Posterior cingulate gyrus (tissue), 11 donors: ENCODE measurements at places on chromosomes 6 and 20.

DNA sequence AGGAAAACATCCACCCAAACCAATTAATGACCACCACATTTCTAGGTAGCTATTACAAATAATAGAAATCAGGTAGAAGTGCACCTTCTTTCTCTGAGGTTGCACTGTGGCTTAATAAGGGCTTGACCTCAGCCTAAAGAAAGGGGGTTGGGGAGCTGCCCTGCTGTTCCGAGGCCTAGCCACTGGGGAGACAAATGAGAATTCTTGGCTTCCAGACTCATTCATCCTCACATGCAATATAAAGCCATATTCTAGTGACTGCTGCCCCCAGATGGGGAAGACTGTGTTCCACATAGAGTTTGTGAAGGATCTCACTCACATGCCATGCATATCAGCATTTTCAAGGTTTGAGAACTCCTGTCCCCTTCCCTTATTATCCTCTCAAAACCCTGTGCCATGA lies 22.9 kb downstream of the SAYSD1 start:
- no peak for DNase-seq

DNA sequence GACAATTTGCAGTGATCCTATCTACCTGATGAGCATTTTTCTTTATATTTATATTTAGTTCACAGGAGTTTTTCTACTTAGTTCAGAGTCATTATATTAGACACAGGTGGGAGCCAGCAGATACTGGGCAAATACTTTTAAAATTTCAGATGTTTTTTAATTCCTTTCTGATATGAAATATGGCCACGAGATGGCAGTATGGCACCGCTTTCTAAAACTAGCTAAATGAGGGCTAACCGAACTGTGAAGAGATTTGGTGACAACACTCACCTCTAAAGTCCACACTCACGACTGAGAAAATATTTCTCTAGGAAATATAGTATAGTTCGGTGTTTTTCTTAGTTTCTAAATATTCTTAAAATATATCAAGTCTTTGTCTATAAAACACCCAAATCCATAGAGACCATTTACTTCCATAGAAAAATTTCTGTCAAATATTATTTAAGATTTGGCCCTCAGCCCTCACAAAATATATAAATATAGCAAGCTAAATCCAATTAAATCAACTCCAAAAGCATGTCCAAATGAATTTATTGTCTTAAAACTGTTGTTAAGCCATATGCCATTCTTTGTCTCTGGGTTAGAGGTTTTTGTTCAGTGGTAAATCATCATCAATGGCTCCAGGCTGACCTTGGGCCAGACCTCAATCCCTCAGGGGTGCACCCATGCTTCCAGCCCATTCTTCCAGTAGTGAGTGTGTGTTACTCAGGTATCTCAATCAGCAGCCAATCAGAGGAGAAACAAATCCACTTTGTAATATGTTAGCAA lies 63.6 kb downstream of the HUS1B start:
- DNase-seq, result no peak

GRCh38 chr6:139713900-139714506 lies 339.6 kb upstream of the CITED2 start:
- no peak for DNase-seq

- DNase-seq, result no peak
Observed at GRCh38 chr6:25899580-25900408, 25.8 kb upstream of the SLC17A3 start.

GRCh38 chr6:144951730-144952437 lies 666.7 kb downstream of the UTRN start:
- no peak for DNase-seq

- no peak for DNase-seq
Observed at GRCh38 chr20:10565922-10566897, 107.6 kb downstream of the JAG1 start.

- no peak for DNase-seq
Observed at GRCh38 chr6:62150048-62150663, 135.9 kb downstream of the KHDRBS2 start.

GRCh38 chr6:40205004-40205403 lies 270.7 kb upstream of the MOCS1 start:
- DNase-seq, result no peak

GRCh38 chr20:2888224-2888955 lies 15.1 kb downstream of the PTPRA start:
- DNase-seq, result no peak

DNA sequence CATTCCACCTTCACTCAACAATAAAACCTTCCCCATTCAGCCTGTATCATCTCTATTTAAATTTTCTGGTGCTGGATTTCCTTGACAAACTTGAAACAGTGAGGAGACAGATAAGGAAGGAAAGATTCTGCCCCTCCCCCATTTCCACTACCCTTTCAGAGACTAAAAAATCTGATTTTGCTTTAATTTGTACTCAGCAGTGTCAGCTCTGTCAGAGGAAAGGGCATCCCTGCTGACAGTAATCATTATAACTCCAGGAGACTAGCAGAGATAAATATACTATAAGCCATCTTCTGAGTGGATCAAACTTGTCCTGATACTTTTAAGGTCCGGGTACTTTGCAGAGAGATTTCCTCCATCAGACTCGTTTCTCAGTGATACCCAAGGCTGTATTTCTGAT lies 155.6 kb downstream of the SAMD5 start:
- DNase-seq, result no peak

GRCh38 chr20:19428324-19428723 lies 215.9 kb downstream of the SLC24A3 start:
- no peak for DNase-seq

DNA sequence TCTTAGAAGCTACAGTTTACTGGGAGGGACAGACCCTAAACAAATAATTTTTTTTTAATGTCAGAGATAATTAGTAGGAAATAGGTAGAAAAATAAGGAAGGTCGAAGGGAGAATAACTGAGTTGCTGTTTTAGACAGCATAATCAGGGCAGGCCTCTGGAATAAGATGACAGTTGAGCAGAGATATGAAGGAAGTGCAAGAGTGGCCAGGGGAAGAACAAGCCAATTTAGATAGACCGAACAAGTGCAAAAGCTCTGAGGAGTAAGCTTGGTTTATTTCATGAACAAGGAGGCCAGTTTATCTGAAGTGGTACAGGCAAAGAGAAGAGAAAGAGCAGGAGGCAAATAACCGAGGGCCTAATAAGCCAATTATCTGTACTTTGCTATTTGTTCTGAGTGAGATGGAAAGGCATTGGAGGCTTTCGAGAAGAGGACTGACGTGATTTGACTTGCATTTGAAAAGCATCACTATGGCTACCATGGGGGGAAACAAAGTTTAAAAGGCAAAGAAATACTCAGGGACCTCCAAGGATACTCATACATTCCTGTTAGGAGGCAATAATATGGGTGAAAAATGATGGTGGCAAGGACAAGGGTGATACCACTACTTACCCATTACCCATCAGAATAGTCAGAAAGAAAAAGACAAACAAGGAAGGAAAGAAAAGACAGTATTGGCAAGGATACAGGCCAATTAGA lies 19.7 kb downstream of the PROCR start:
- no peak for DNase-seq

DNA sequence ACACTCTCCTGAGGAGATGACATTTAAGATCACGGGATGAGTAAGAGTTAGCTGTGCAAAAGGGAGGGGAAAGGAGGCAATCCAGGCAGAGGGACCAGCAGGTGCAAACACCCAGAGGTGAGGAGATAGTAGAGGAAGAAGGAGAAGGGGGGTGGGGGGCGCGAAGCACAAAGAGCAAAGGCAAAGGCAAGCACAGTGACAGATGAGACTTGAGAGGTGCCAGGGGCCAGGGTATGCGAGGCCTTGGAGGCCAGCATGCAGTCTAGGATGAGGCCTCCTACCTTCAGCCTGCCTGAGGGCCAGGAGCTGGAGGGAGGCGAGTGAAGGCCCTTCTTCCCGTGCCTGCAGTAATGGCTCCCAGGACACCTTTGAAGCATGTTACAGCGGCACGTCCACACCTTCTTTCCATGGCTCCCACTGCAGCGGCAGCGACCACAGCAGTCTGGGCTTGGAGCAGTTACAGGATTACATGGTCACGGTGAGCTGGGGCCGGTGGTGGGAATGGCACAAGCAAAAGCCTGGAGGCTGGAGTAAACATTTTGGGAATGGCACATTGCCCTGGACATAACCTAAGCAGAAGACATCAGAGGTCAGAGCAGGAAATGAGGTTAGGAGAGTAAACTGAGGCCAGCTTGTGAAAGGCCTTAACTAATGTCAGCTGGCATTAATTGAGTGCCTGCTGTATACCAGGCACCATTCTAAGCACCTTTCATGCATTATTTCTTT lies 18.6 kb downstream of the CCM2L start:
- no peak for DNase-seq

DNA sequence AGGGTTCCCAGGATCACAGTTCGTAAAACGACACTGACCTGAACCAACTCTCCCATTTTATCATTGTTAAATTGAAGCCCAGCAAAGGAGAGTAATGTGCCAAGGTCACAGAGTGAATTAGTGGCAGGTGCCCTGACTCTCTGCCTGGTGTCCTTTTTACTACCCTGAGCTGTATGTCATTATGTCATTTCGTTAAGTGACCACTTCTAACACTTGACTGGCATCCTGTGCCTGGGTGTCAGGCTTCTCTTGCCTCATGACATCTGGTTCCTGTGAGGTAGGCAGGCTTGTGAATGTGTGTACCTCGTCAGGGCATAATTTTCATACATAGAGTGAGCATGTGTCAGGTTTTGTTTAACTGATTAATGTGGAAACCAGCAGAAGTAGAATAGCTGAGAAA lies 48.6 kb downstream of the RALY start:
- DNase-seq, result no peak
